Dermis blood vessel endothelial cell (primary cell): ENCODE measurements at places on chromosomes 12 and 14. TPM values are rescaled to one million over a fixed set of nuclear protein-coding genes. Genes with fewer than 3 reads are reported as not detected.

DNA sequence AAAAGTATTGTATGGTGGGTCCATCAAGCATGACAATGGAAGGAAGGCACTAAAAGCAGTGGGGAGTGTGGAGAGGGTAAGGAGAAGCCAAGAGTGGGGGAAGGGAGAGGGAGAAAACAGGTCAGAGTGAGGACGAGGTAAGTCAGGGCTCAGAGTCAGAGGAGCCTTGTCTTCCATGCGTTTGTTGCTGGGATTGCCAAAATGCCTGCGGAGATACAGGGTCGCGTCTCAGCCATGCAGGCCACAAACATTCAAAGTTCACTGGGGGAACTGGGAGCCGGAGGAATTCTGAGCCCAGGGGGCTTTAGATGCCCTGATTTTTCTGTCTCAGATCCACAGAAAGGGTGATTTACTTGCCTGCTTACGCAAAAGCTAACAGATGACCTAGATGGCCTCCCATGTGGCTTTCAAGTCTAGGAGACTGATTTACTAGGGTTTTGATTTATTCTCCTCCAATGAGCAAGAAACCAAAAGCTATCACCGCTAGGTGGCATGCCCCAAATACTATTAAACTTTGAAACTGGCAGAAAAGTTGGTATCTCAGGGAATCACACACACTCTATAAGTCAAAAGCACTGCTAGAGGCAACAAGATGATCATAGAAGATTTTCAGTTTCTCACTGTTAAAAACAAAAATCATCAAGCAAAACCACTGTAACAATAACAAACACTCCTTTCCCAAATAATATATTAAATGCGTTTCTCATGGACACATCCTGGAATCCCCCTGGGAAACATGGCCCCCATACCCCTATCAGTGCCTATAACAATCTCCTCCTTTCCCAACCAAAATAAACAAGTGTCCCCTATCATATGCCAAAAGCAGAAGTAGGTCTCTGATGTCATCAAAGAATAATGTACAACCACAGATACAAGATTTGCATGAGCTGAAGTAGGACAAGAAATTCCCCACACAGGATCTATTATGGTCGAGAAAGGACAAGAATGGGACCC, 26.6 kb upstream of the MDM1 start:
- DNase-seq, result peak; percentile 87

CD9 gene
- total RNA-seq, result 517 and 1,153 TPM in 2 replicates

DNA sequence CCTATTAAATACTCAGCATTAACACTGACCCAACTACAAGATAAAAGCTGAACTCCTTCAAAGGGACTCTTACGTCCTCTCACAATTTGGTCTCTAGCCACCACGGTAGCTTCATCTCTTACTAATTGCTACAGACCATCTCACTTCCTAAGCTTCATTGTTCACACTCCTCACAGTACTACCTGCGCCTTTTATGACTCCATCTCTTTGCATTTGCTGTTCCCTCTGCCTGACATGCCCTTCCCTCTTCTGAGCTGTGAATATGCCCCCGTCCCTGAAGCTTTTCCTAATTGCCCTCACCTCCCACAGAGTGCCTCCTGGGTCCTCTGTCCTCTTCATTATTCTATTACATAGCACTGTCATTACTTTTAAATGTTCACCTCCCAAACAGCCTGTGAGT, 2.5 kb downstream of the EEA1 start:
- peak; percentile 7 for DNase-seq

- DNase-seq, result no peak
Measured at GRCh38 chr12:18723752-18724151, 14.1 kb downstream of the PLCZ1 start.

DNA sequence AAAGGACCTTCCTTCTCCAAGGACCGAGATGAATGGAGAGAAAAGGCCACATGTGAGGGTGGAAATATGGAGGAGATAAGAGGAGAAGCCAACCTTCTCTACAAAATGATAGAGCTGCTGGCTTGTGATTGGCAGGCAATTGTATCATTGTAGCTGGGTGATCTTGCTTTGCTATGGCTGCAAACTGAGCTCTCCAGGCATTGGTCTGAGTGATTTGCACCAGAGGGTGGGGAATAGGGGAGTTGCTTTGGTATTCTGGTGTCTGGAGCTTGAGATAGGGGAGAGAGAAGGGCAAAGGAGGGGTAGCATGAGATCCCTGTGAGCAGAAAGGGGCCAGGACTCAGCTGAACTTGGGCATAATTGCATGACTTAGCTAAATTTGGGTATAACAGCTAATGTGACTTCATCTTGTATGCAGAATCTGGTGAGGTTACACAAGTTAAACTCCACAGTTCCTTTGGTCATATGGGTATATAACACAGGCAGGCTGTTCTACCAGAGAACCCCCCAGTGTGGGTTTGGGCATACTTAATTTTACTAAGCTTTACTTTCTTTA, 72.0 kb downstream of the FOS start:
- no peak for DNase-seq

DNA sequence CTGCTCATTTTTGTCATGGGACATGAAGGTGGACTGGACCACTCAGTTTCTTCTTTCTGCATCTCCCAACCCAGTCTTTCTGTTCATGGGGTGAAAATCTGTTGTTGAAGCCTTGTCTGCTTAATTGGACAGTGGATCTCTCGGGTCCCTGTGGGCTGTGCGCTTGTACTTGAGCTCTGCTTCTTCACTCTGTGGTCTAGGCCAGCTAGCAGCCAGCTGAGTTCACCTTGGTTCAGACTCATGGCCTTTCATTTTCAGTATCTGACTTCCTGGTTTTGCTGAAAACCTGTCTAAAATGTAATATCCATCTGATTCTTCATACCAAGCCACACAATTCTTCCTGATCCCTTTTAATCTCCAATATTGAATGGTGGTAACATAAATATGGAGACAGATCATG, 117.2 kb downstream of the LRRK2 start:
- no peak for DNase-seq

- no peak for DNase-seq
Measured at GRCh38 chr14:85039353-85039626, 490.7 kb upstream of the FLRT2 start.

DNA sequence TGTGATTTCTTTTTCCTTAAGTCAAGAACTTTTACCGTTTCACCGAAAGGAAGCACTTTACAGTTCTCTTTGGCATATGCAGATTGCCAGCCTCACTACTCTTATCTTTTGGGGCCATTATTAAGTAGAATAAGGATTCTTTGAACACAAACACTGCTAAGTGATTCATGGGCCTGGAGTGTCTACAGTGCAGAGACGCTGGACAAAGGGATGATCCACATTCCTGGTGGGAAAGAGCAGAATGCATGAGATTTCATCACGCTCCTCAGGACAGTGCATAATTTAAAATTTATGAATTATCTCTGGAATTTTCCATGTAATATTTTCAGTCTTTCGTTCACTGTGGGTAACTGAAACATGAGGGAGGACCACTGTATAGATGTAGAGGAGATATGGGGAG, 90.2 kb downstream of the TTLL5 start:
- no peak for DNase-seq

- DNase-seq, result no peak
Measured at GRCh38 chr14:82192387-82192786, 658.7 kb upstream of the SEL1L start.

ITGB7 gene
- 0.19 and 0.34 TPM in 2 replicates for total RNA-seq

DNA sequence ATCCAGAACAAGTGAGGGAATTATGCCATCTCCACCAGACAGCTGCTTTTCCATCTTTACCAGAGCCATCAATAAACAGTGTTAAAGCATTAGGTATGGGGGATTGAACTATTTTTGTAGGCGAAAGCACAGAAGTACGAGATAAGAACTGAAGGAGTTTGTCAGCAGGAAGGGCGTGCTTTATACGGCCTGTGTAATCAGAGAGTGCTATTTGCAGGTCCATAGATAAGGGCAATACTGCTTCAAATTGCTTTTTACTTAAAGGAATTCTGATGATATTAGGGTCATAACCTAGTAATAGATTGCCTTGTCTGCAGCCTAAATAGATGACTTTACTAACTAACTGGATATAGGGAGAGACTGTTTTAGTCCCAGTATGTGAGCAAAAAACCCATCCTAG, 20.3 kb upstream of the CLEC4E start:
- DNase-seq, result no peak

- no peak for DNase-seq
Measured at GRCh38 chr12:4780641-4781611, 60.7 kb downstream of the GALNT8 start.

DBX2 gene
- not detected in 2 replicates for total RNA-seq

GRCh38 chr12:39074063-39074462, 168.7 kb upstream of the CPNE8 start:
- no peak for DNase-seq

DNA sequence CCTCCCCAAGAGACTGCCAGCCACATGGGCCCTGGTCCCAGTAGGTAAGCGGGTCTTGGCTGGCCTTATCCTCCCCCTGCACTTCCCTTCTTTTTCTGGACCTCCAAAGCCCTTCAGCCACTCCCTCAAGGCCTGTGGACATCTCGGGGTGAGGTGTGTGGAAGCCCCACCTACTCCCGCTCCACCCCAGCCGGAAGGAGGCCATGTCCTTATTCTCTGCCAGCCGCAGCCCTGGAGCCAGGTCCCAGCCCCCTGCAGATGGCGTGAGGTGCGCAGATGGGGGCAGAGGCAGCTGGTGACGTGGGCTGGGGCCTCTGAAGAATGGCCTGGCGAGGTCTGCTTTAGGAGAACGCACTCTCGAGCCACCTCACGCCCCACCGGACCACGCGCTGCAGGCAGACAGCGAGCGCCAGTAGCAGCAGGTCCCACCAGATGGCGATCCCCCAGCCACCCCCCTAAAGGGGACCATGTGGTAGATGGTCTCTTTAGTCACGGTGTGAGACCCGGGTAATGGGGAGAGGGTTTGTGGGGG, 167.1 kb downstream of the TSPAN9 start:
- DNase-seq, result no peak

- no peak for DNase-seq
Measured at GRCh38 chr12:2492236-2492635, 302.5 kb upstream of the FKBP4 start.

DNA sequence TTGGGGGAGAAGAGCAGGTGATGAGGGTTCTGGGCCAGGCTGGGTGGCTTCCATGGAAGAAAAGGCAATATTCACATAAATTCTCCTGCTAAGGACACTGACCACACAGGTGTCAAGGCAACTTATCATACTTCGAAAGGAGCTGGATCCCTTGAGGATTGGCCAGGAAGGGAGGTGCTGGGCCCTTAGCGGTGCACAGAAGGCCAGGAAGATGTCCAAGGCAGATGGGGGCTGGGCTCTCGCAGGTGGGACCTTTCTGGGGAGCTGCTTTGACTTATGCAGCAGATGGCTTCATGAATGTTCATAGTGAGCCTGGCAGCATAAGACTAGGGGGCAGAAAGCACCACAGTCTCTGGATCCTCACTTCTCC, 3.9 kb downstream of the CD63 start:
- DNase-seq, result no peak

GRCh38 chr14:91415794-91416743, 1.6 kb downstream of the CCDC88C start:
- peak; percentile 50 for DNase-seq

DNA sequence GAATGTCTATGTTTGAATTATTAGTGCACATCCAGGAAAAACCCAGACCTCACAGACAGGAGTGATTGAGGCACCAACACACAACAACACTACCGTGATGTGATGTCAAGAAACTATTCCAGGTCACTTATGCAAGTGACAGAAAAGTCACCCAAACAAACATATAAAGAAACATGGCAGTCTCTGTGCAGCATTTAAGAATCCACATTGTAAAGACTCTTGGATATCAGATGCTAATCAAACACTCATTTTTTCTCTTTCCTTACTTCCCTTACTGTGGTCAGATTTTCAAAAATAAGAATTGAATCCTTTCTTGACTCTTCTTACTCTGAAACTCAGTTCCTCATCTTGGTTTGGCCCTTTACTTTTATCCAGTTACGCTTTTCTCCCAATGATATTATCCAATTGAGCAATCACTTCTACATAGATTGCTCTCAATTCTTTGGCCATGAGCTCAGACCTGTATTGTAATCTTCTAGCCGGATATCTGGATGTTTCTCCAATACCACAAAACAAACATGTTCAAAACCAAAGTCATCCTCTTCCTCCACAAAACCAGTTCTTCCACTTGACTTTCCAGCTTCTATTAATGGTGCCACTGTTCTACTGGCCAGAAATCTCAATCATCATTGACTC, 115.4 kb downstream of the DUSP6 start:
- DNase-seq, result no peak

DNA sequence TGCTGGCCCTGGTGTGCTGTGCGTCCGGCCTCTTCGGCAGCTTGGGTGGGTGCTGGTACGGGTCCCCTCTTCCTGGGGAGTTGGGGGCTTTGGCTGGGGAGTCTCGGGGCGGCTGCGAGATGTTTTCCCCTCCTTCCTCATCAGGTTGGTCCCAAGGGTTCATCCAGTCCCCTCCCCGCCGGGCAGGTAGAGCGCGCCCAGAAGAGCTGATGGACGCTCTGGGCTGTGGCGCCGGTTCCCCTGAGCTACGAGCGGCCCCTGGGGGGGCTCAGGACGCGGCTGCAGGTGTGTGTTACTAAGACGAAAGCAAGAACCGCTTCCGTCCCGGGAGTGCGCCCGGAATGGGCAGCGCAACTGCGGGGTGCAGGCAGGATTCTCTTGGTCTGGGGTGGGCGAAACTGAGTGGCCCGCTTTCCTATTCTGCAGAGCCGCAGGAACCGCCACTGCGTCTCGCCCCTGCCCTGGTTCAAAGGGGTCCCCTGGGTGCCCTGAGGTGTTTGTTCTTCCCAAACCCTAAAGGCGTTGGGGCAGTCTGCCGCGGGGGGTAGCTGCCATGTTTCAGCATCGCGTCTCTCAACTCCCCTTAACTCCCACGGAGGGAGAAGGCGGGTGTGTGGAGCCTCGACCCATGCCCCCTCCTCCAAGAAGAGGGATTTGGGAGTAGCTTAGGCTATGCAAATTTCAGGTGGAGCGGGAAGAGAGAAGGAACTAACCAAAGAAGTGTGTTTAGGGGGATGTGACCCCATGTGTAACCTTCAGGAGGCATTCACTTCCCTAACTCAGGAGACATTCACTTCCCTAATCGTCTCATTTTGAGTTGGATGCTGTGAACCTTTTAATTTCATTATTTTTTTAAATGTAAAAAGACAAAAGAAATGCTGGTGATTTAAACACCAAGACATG, 1.2 kb downstream of the SLC24A4 start:
- DNase-seq, result no peak

RPS26 gene
- 199 and 372 TPM in 2 replicates for total RNA-seq

- DNase-seq, result no peak
Measured at GRCh38 chr12:79661629-79662028, 29.1 kb downstream of the PAWR start.

AHSA1 gene
- 106 and 187 TPM in 2 replicates for total RNA-seq

GRCh38 chr12:48422060-48422459, 50.3 kb upstream of the ANP32D start:
- peak; percentile 69 for DNase-seq

PKP2 gene
- 1.2 and 4.9 TPM in 2 replicates for total RNA-seq

GRCh38 chr14:52313903-52314594, at the start of gene PTGER2:
PTGER2 (plus strand) TSS chr14:52314312; CDS start chr14:52314549, 237 bp downstream.
- DNase-seq, result peak; percentile 61

DNA sequence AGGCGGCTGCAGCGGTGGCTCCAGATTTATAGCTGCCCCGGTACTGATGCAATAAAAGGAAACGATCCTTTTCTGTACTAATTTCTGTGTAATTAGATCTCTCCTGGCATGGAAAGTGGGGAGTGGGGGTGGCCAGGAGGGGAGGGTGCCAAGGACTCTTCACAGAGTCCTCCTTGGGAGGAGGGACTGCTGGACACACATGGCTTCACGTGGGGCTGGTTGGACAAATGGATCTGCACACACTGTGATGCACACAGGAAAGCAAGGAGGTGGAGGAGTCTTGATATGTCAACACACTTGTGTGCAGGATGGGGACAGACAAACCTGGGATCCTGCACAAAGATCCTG, 23.8 kb upstream of the ATP5MC2 start:
- no peak for DNase-seq

- no peak for DNase-seq
Measured at GRCh38 chr12:82366197-82366596, 7.9 kb downstream of the METTL25 start.

TGFB3 gene
- 2.6 and 4.1 TPM in 2 replicates for total RNA-seq
